Stimulated activated CD8-positive, alpha-beta memory T cell treated with anti-CD3 and anti-CD28 coated beads, Interleukin-7, amount 100 ng/mL, for 1 hour (primary cell): ENCODE measurements at places on chromosomes 2 and 18.

- DNase-seq: no peak
Observed at GRCh38 chr18:59665057-59666006, 31.9 kb downstream of the CCBE1 start.

- DNase-seq: no peak
Observed at GRCh38 chr2:10273215-10274175, 29.2 kb upstream of the HPCAL1 start.

- DNase-seq: no peak
Observed at GRCh38 chr18:68482815-68483214, 232.1 kb downstream of the TMX3 start.

DNA sequence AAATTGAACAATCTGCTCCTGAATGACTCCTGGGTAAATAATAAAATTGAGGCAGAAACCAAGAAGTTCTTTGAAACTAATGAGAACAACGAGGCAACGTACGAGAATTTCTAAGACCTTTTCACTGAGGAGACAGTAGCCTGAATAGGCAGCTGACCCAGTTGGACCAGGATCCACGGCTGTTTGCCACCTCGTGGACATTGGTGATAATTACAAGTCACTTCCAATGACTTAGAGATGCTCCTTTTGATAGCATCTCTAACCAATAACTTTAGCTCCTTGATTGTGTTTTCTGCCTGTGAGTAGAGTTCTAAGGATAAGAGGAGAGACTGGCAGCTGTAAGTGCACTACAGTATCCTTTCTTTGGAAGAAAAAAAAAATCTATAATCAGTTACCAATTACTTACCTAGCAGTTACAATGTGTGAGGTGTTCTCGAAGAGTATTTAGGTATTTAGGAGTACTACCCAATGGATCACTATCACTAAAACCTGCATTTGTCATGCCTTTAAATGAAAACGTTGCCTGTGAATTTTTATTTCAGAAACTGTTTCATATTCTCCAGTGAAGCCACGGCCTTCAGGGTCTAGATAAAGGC lies 31.3 kb upstream of the CNTNAP5 start:
- no peak for DNase-seq

DNA sequence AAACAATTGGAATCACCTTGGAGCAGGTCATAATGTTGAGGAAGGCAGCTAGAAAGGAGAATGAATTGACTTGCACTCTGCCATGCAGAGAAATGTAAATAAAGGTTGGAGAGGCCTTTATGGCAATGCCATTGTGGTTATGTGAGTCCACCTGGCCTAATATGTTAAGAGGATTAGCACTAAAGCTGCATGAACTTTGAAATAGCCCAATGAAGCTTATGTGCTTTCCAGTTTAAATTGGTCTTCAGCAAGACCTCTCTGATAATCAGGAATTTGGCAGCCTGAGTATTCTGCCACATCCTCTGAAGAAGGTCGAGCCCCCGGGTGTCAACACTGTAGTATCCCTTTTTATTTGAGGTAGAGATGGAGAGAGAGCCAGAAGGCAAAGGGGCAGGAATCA lies 464.9 kb downstream of the CDH2 start:
- DNase-seq: no peak

- no peak for DNase-seq
Observed at GRCh38 chr18:70554854-70555445, 266.1 kb downstream of the SOCS6 start.

DNA sequence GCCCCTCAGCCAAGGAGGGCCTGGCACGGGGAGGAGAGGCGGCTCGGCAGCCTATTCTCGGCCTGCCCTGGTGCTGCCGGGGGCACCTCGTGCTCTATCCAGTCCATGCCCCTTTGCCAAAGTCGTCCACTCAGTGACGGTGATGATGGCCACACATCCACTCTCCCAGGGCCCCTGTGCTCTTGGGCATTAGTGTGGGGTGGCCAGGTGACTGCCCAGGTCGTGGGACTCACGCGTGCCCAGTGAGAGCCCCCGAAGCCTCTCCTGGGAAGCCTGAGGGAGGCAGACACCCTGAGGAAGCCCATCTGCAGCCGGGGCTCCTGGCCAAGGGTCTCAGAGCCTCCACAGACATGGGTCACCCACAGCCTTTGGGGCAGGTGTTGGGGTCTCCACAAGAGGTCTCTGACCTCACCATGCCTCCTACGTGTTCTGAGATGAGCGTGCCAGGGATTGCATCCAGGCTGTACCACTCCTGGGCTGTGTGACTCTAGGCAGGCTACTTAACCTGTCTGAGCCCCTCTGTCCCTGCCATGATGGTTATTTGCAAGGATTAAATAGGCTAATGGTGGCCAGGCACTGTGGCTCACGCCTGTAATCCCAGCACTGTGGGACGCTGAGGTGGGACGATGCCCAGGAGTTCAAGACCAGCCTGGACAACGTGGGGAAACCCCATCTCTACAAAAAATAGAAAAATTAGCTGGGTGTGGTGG lies 12.9 kb downstream of the RAMP1 start:
- DNase-seq: no peak

DNA sequence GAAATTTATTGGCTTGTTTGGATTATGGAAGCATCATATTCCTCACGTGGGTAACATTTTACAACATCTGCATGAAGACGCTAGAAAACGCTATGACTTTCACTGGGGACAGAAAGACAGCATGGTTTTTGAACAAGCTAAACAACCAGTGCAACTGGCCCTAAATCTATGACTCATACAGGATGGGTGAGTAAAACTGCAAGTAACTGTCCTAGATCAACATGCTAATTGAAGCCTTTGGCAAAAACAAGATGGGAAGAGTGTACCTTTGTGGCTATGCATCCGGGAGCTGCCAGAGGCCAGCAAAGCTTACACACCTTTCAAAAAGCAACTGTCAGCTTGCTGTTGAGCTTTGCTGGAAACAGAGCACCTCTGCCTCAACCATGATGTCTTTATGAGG lies 1096.0 kb upstream of the DDX18 start:
- DNase-seq: no peak

DNA sequence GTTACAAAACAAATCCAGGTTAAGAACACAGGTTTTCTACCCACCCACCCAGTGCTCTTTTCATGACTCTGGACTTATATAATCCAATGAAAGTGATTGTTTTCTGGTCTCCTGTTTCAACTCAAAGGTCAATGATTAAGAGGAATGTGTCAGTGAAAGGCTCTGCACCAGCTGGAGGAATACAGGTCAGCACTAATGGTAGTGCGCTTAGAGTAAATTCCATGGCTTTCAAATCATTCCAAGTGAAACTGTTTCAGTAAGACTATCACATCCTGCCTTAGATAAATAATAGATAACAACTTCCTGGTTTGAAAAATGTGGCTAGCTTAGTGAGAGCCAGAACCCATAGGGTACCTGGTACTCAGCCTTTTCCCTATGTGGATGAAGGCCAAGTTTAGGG lies 47.8 kb downstream of the SLC9A4 start:
- no peak for DNase-seq

DNA sequence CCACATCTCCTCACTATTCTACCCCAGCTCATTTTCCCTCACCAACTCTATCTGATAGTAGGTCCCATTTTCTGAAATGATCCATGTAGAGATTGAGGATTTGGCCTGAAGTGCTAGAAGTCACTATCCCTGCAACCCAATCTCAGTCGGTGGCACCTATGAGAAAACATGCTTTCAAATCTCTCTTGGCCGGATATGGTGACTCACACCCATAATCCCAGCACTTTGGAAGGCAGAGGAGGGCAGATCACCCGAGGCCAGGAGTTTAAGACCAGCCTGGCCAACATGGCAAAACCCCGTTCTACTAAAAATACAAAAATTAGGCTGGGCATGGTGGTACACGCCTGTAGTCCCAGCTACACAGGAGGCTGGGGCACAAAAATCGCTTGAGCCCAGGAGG lies 19.1 kb upstream of the MARCHF4 start:
- no peak for DNase-seq

- DNase-seq: no peak
Observed at GRCh38 chr2:221360312-221360711, 211.8 kb downstream of the EPHA4 start.

DNA sequence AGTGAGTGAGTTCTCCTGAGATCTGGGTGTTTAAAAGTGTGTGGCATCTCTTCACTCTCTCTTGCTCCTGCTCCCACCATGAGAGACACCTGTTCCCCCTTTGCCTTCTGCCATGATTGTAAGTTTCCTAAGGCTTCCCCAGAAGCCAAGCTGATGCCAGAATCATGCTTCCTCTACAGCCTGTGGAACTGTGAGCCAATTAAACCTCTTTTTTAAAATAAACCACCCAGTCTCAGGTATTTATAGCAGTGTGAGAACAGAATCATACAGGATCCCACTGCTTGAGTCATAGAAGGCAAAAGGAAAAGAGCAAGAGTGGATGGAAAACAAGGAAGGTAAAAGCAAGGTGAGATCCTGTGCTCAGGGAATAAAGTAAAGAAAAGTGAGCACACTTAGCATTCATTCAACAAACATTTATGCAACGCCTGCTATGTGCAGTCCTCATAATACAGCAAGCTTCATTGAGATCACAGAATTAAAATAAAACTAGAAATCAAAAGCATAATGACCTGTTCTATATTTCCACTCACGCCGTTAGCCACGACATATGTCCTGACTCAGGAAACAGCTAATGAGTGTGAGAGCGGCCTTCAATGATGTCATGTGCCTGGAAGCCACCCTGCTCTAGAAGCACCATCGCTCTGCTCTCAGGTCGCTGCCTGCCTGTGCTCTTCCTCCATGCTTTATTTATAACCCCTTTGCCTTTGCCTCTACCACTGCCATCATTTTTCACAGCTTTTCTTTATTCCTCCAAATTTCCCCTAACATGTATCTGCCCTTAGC lies 11.3 kb upstream of the COPS8 start:
- no peak for DNase-seq

DNA sequence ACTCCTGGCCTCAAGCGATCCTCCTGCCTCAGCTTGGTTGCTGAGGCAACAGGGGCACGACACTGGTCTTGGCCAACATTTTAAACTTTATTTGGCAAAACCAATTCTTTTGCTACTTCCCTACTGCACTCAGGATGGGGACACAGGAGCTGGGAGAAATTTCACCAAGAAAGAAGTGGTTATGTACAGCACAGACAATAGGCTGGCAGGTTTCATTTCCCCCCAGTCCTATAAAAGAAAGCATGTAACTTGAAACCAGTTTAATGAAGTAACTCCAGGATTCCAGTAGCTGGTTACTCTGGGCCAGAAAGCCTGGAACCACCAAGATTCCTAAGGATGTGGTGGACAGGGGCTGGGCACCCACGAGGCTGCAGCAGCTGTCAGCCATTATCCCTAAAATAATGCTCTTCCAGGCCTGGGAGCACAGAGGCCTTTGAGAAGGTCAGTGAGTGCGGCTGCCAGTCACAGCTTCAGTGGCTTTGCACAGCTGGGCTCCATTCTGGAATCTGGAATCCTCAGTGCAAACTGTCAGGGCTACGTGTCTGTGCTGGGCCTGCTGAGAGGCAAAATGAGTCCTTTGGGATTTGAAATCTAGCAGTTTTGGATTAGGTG lies 142.3 kb upstream of the ITGA6 start:
- DNase-seq: no peak

GRCh38 chr18:60024857-60025256 lies 125.1 kb downstream of the PMAIP1 start:
- DNase-seq: no peak

DNA sequence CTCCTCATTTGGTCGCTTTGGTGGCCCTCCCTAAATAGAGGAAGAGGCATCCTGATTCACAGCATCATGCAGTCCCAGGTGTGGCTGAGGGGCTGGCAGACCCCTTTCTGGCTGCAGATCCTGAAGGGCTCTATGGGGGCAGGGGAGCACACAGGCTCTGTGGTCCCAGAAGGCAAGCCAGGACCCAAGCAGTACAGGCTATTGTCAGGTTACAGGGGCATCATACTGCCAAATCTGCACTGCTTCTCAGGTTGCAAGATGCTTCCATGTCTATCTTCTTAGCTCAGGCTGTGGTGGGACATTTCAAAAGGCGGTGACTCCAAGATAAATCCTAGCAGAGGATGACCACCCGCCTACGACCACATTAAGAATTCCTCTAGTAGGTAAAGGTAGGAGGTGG lies 54.3 kb downstream of the TTC32 start:
- DNase-seq: no peak

DNA sequence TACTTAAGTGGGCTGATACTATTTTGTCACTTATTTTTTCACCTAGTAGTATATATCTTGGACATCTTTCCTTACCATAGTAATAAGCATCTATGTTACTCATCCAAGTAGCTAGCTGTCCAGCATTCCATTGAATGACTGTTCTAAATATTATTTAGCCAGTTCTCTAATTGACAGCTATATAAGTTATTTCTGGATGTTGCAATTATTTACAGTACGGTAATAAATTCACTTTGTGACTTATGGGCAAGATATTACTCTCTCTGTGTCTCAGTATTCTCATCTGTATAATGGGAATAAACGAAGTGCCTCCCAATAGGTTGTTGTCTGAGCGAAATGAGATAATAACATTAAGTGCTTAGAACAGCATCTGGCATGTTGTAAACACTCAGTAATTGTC lies 46.6 kb upstream of the AGAP1 start:
- DNase-seq: no peak

- no peak for DNase-seq
Observed at GRCh38 chr2:235940330-235940729, 227.9 kb downstream of the GBX2 start.

DNA sequence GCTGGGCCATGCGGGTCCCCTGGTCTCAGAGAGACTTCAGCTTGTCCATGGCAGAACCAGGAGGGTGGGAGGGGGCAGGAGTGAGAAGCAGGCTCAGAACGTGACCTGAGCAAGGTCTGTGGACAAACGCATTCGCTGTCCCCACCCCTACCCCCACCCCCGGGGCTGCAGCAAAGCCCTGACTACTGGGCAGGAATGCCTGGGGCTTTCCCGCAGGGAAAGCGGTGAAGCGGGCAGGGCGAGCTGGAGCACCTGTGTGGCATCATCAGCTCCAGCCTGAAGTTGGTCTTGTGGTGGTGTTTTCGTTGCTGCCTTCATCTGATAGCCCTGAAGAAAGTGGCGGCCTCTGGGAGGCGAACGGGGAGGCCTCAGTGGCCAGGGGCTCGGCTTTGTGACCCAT lies 26.1 kb upstream of the ALKAL2 start:
- no peak for DNase-seq

DNA sequence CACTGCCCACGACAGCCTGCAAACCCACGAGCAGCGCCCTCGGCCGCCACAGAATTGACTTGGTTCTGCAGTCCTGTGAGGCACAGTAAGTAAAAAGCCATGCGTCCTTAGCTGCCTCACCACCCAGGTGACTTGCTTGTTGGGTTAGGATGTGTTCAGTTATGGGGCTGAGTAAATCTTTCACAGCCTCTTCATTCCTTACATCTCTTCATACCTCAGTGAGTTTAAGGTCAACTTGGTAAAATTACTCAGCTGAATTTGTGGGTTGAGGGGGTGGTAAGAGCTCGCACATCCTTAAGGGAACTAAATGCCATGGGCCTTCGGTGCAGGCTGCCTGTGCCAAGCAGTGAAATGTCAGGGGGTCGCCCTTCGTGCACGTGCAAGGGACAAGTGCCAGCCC lies 165.2 kb upstream of the ALKAL2 start:
- no peak for DNase-seq

GRCh38 chr18:21164548-21165095 lies 53.0 kb upstream of the ROCK1 start:
- no peak for DNase-seq

DNA sequence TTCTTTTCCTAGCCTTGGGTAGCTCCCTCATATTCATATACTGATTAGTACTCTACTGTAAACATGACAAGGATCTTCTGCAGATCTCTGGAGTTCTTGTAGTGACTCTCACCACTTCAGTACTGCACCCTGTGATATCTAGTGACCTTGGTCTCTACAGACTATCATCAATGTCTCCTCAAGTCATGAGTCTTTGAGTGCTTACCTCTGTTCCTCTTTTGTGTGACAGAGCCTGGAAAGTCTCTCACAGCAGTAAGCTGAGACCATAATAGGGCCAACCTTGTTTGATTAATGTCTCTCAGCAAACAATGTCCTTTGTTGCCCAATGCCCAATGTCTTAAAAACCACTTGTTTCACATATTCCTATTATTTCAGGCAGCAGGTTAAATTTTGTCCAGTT lies 34.2 kb upstream of the BAZ2B start:
- DNase-seq: no peak
